ENCODE measurements at places on chromosomes 13 and 19. TPM values are rescaled to one million over a fixed set of nuclear protein-coding genes. Genes with fewer than 3 reads are reported as not detected.

DNA sequence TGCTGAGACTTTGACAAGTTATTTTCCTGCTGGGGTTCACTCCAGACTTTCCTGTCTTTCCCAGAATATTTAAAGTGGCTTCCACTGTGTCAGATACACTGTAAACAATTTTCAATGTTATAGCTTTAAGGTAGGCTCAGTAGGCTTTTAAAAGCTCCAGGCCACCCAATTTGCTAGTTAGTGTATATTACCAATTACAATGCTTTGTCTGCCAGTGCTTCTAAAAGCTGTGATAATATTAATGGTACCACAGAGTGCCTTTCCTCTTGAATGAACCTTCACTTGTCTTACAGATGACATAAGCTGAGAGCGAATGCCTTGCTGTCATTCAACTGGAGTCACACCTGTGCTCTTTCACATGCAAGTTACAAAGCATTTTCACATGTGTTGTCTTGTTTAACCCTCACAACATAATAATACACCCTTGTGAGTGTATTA lies 239.7 kb upstream of the HTR2A start:
- no peak overlapping the region for H3K27ac ChIP-seq
- H3K27me3 ChIP-seq, result peaks cover 5% of the 10 kb centered on the region
- H3K4me1 ChIP-seq, result no peaks in the 10 kb centered on the region
- H3K4me3 ChIP-seq, result no peak overlapping the region
- H3K36me3 ChIP-seq, result no peaks in the 10 kb centered on the region

GRCh38 chr19:17294051-17294891 lies 9.0 kb downstream of the ABHD8 start:
- no peak overlapping the region for H3K27ac ChIP-seq
- peak; percentile 49 for DNase-seq
- H3K27me3 ChIP-seq, result peaks cover 4% of the 10 kb centered on the region
- H3K36me3 ChIP-seq, result peaks cover 14% of the 10 kb centered on the region

- H3K4me1 ChIP-seq, result peaks cover 10% of the 10 kb centered on the region
- no peak for DNase-seq
- H3K27me3 ChIP-seq, result no peaks in the 10 kb centered on the region
Observed at GRCh38 chr19:13742756-13743155, 21.6 kb upstream of the MRI1 start.

DNA sequence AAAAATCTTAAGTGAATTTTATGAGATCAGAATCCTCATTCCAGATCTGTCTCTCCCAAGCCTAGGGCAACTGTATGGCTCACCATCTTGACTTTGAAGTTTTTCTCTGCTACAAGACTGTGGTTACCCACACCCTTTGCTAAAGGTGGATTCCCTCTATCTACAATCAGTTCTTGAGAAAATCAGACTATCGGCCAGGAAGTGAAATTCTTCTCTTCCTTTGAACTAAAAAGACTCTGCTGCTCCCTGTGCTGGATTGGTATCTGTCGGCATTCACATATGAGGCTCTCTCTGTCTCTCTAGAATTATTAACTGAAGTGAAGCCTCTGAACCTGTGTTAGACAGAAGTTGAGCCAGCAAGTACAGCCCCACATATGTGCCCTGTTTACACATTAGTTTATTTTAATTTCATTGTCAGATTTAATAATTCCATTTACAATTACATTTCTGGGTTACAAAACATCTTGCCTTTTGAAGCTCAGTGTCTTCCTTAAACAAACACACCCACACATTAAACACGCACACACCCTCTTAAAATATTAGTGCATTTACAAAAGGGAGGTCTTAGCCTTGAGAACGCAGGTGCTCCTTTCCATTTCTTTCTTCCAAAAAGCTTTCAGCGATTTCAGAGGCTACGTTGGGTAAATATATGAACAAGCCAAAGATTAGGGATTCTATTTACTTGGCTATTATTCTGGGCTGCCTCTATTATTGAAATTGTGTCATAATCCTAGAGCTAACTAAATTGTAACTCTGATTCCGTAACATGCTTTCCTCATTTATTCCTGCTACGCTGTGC lies 145.7 kb downstream of the MIPEP start:
- peak; percentile 30 for DNase-seq
- peaks cover 16% of the 10 kb centered on the region for H3K4me1 ChIP-seq
- H3K27me3 ChIP-seq, result no peaks in the 10 kb centered on the region
- no peak overlapping the region for H3K27ac ChIP-seq
- no peaks in the 10 kb centered on the region for H3K36me3 ChIP-seq

DNA sequence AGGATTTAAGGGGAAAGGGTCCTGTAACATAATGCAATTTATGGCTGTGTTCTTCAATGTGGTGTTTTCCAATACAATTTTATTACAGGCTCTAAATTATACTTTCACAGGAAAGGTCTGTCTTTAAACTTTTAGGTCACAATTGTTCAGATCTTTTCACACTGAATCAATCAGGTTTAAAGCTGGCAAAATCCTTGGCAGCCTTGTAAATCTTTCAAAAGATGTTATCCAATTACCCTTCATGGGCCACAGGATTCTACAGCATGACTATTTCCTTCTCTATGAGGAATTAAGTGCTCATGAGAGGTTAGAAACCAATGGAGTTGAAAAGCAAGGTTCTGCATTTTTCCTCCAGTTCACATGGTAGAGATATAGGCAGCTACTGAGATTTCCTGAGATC lies 211.5 kb upstream of the MIR17HG start:
- no peaks in the 10 kb centered on the region for H3K4me1 ChIP-seq
- no peak overlapping the region for H3K4me3 ChIP-seq
- no peaks in the 10 kb centered on the region for H3K36me3 ChIP-seq
- no peak for DNase-seq

DNA sequence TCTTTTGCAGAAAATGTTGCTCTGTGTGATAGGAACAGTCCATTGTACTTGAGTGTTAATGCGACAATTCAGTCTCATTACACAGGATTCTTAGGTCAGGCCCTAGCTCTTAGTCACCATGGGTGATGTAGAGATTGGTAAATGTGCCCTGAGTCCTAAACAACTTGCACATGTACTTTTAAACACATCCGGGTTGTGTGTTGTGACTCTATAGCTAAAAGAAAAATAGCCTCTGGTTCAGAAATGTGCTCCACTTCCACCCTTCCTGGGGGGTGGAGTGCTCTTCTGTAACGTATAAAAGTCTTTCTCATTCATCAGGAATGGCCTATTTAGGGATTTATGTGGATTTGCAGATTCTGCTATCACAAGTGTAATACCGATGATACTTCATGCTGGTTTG lies 5.2 kb downstream of the SPATA13 start:
- H3K27ac ChIP-seq, result no peak overlapping the region
- peaks cover 20% of the 10 kb centered on the region for H3K36me3 ChIP-seq
- H3K4me3 ChIP-seq, result no peak overlapping the region
- DNase-seq, result no peak
- no peaks in the 10 kb centered on the region for H3K27me3 ChIP-seq
- peaks cover 57% of the 10 kb centered on the region for H3K4me1 ChIP-seq

DNA sequence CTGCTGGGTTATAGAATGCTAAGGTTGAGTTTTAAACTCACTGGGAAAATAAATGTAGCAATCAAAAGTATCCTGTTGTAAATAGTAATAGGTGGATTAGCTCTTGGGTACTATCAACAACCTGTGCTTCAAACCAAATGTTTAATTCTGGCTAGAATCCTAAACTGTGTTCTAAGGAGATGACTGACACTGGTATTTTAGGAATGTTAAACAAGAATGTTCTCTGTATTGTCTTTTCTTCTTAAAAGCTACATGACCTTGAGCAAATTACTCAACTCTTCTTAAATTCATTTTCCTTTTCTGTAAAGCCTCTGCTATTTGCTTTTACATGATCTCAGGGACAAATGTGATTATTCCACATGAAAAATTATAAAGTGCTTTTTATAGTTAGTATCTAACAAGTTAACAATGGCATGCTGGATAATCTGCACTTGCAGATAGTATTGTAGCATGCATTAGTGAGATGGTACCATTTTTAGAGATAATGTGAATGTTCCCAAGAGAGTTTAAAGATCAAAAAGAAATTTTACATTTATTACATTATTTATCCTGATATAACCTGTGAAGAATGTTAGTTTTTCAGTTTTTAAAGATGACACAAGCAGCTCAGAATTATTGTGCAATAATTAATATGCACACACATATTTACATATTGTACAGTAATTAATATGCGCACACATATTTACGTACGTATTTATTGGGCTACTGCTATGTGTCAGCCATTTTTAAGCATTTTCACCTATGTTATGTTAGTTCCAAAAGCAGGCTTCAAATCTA lies 13.6 kb upstream of the EPSTI1 start:
- H3K4me1 ChIP-seq, result peaks cover 5% of the 10 kb centered on the region
- H3K36me3 ChIP-seq, result no peaks in the 10 kb centered on the region
- no peak for DNase-seq
- H3K27ac ChIP-seq, result no peak overlapping the region
- no peak overlapping the region for H3K4me3 ChIP-seq

GRCh38 chr19:43541920-43542650 lies 9.1 kb downstream of the ZNF575 start:
- H3K4me3 ChIP-seq, result no peak overlapping the region
- no peak for DNase-seq
- peaks cover 68% of the 10 kb centered on the region for H3K36me3 ChIP-seq
- no peaks in the 10 kb centered on the region for H3K27me3 ChIP-seq
- H3K4me1 ChIP-seq, result no peaks in the 10 kb centered on the region
- no peak overlapping the region for H3K27ac ChIP-seq

DNA sequence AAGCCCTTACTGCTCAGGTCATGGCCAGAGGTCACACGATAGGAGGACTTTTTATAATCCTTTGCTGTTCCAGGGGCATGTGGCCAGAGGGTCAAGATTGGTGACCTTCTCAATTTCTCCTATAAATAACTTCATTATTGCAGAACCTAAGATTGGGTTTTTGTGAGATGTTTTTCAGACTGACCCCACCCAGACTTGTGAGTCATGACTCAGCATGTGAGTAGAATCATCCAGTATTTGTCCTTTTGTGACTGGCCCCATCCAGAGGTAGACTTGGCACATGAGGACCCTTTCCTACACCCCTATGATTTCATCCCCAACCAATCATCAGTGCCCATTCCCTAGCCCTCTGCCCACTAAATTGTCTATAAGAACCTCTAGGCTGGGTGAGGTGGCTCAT lies 84.5 kb upstream of the ABCC4 start:
- no peak overlapping the region for H3K27ac ChIP-seq
- peaks cover 19% of the 10 kb centered on the region for H3K27me3 ChIP-seq
- no peak for DNase-seq
- no peak overlapping the region for H3K4me3 ChIP-seq

DNA sequence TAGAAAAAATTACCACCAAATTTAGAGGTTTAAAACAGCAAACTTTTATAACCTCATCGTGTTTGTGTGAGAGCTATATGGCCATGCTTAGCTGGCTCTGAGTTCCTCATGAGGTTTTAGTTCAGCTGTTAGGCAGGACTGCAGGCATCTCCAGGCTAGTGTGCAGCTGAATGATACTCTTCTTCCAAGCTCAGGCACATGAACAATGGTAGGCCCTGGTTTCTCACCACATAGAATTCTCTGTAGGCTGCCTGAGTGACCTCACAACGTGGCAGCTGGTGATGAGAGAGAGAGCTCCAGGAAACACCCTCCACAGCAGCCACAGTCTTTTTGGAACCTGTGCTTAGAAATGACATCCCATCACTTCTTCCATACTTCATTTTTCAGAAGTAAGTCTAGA lies 540.6 kb upstream of the MIR17HG start:
- H3K4me3 ChIP-seq, result no peak overlapping the region
- H3K27ac ChIP-seq, result no peak overlapping the region
- no peaks in the 10 kb centered on the region for H3K36me3 ChIP-seq
- H3K4me1 ChIP-seq, result no peaks in the 10 kb centered on the region
- no peak for DNase-seq

DNA sequence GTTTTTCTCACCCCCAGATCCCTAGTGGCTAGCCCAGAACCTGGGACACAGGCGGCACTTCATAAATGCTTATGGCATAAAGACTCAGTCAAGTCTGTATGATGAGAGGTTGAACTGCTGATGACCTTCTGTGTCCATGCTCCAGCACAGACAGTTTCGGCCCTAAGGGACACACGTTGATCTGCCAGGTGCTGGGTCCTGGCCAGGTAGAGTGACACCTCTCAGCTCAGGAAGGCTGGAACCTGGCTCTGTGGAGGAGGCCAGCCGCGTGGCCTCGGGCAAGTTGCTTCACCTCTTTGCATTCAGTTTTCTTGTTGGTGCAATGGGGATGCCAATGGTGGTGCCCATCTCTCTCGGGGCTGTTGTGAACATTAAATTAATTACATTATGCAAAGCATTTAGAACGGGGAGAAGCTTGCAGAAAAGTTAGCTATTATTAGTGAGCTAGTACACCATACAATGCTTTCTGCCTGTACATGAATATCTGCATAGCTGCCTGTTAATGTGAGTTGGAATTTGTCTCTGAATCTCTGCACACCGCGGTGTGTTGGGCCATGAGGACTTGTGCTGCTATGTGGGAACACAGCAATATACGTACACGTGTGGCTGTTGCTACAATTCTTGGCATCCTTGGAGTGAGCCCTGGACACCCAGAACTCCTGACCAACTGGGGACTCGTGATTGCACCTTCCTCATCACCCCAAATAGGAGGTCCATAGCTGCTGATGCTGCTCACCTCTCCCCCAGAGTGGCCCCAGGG lies 8.4 kb downstream of the GADD45B start:
- peaks cover 12% of the 10 kb centered on the region for H3K4me1 ChIP-seq
- DNase-seq, result no peak
- no peak overlapping the region for H3K4me3 ChIP-seq
- H3K27me3 ChIP-seq, result peaks cover 22% of the 10 kb centered on the region
- no peaks in the 10 kb centered on the region for H3K36me3 ChIP-seq
- no peak overlapping the region for H3K27ac ChIP-seq

GRCh38 chr13:99074693-99075092 lies 96.8 kb upstream of the DOCK9 start:
- peaks cover 59% of the 10 kb centered on the region for H3K36me3 ChIP-seq
- DNase-seq, result no peak
- H3K4me1 ChIP-seq, result peaks cover 75% of the 10 kb centered on the region
- no peak overlapping the region for H3K27ac ChIP-seq
- no peaks in the 10 kb centered on the region for H3K27me3 ChIP-seq

GRCh38 chr13:46663206-46664037 lies 110.5 kb downstream of the LRCH1 start:
- peaks cover 5% of the 10 kb centered on the region for H3K36me3 ChIP-seq
- no peak overlapping the region for H3K27ac ChIP-seq
- peaks cover 39% of the 10 kb centered on the region for H3K4me1 ChIP-seq
- no peak overlapping the region for H3K4me3 ChIP-seq

GRCh38 chr13:20782116-20782708 lies 8.5 kb upstream of the EEF1AKMT1 start:
- no peak overlapping the region for H3K27ac ChIP-seq
- peaks cover 18% of the 10 kb centered on the region for H3K36me3 ChIP-seq
- H3K27me3 ChIP-seq, result no peaks in the 10 kb centered on the region
- no peak for DNase-seq
- H3K4me3 ChIP-seq, result no peak overlapping the region

GRCh38 chr13:99681695-99682094 lies 180.4 kb downstream of the TM9SF2 start:
- DNase-seq, result no peak
- H3K27ac ChIP-seq, result no peak overlapping the region
- no peak overlapping the region for H3K4me3 ChIP-seq
- H3K27me3 ChIP-seq, result no peaks in the 10 kb centered on the region

- H3K4me1 ChIP-seq, result peaks cover 43% of the 10 kb centered on the region
- H3K27me3 ChIP-seq, result peaks cover 5% of the 10 kb centered on the region
- no peaks in the 10 kb centered on the region for H3K36me3 ChIP-seq
- H3K4me3 ChIP-seq, result no peak overlapping the region
- DNase-seq, result no peak
Observed at GRCh38 chr19:29837996-29838395, 26.2 kb downstream of the CCNE1 start.

CRX gene
- not detected for total RNA-seq

DHPS gene
- total RNA-seq, result 121 TPM

LATS2 gene
- total RNA-seq, result 3.1 TPM

SLC6A16 gene
- total RNA-seq, result 3.4 TPM

WTIP gene
- total RNA-seq, result 1.2 TPM

ZNF714 gene
- total RNA-seq, result 18.5 TPM

MCEMP1 gene
- total RNA-seq, result not detected

P2RY11 gene
- 53.6 TPM for total RNA-seq

PSG11 gene
- not detected for total RNA-seq

CCDC97 gene
- 36.1 TPM for total RNA-seq

Measured in activated CD8-positive, alpha-beta T cell treated with anti-CD3 and anti-CD28 coated beads, Interleukin-2, amount 10 ng/mL, durations not matched to agents 7 days and 5 days (primary cell).